ENCODE measurements at places on chromosomes 2 and 18.

DNA sequence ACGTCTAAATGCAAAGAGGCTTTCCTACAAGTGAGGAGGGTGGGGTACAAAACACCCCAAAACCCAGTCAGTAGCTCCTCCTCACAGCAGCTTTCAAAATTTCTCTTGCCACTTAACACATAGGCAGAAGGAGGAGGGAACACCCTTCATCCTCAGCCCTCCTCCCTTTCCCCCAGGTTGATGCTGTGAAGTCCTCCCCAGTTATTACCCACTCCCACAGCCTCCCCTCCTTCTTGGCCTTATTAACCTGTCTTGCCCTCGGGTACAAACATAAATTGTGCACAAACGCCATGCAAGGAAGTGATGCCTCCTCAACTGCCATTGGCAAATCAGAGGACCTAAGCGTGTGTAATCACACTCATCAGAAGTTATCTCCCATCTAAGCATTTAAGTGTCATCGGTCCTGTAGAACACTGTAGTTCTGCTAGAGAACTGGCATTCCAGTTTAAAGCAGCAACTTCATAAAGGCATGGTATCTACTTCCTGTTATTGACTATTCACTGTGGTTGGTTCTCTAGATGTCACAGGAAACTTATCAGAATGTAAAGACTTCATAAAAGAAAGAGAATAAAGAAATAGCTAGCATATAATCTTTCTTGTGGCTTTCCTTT, at the start of gene DSC1:
TSS of gene DSC1 (minus strand) at position 32 of the 611 bp plus-strand sequence. CDS start 262 bp downstream, outside the sequence.
- no peak for DNase-seq

- DNase-seq: no peak
Observed at GRCh38 chr2:235640926-235641723, 147.3 kb downstream of the AGAP1 start.

- DNase-seq: no peak
Observed at GRCh38 chr2:121875585-121876185, 120.2 kb downstream of the TSN start.

GRCh38 chr2:172962824-172963223, 112.8 kb upstream of the MAP3K20 start:
- DNase-seq: no peak

DNA sequence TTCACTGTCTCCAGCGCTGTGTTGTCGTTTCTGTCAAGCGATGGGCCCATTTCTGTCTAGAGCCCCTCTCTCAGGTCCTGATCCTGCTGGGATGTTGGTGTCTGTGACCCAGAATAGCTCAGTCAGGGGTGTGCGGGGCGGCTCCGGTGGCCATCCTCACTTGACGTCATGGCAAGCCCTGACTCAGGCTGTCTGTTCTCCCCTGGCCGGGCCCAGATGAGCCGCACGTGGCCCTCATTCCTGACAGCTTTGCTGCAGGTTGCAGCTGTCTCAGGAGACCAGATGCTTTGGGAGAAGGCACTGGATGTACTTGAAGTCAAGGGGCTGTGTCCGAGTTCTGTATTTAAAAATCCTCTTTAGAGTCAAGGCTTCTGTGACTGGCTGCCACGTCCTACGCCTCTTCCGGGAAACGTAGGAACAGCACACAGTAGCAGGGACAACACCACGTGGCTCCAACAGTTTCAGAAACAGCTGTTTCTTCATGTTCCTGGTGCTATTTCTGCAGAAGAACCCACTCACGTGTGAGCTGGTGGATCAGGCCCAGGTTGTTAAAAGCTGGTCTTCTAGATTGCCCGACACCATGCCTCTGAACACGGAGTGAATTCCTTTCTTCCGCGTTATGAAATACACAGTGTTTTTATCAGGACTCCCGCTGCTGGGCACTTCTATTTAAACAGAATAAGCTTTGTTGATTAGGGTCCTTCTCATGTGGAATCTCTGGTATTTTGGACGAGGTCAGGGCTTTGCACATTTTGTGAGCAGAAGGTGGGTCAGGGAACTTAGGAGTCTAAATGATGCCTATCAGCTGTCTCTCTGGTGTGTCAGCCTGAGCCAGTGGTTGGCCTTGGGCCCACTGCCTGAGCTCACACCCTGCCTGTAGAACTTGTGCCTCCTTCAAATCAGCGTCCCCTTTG, 28.3 kb upstream of the NTSR2 start:
- no peak for DNase-seq

GRCh38 chr2:182445391-182445965, 18.6 kb upstream of the PDE1A start:
- no peak for DNase-seq

- DNase-seq: no peak
Observed at GRCh38 chr2:102266204-102266603, 45.2 kb upstream of the IL1RL1 start.

GRCh38 chr2:44802777-44803424, 138.6 kb upstream of the SIX3 start:
- DNase-seq: no peak

DNA sequence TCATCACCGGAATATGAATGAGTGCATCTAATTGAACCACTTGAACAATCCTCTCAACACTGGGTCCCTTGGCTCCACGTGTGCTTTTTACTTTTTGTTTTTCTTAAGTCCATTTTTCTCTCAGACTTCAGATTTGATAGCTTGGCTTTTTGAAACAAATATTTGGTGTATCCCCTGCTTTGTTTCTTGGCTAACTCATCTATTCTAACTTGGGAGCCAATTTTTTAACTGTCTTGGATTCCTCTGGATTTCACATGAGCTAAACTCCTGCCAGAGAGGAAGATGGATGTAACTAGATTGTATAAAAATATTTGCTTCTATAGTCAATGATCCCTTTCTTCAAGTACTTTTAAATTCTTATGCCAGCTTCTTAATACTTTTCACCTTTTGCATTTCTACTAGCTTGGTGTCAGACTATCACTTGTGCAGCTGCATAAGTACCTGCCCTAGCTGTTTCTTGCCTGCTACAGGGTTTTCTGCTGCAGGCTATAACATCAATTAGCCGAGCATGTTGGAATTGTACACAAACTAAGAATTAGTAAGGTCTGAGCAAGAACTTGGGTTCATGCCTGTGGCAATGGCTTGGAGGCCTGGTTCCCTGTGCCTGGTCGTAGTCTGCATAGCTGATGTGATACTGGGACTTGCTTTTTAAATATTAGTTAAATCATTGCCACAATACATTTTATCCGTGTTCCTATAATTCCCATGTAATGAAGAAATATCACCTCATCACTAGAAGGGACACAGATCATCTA, 281.5 kb downstream of the EN1 start:
- no peak for DNase-seq

DNA sequence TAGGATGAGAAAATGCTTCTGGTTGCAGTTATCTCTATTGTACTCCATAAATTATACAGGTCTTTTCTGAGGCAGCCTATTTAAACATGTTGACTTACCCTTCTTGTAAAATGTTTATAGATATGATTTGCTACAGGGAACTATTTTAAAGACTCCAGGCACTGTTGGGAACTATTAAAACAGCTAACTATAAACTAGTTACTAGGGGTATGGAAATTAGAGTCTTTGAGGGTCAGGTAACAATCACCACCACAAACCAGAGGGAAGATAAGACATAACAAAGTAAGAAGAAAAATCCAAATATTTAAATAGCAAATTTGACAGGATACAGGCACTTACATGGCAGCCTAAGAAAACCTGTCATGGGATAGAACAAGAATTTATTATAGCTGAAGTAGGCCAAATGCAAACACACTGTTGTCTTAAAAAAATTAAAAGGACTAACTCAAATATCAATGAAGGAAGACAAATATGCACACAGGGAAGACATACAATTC, 251.0 kb upstream of the CWC22 start:
- no peak for DNase-seq

Measured in T-helper 9 cell (primary cell).